ENCODE measurements at places on chromosomes 2 and 18.

- no peak for DNase-seq
Observed at GRCh38 chr2:38505779-38506178, 96.9 kb downstream of the HNRNPLL start.

- DNase-seq, result no peak
Observed at GRCh38 chr2:152594022-152594766, 123.1 kb downstream of the PRPF40A start.

DNA sequence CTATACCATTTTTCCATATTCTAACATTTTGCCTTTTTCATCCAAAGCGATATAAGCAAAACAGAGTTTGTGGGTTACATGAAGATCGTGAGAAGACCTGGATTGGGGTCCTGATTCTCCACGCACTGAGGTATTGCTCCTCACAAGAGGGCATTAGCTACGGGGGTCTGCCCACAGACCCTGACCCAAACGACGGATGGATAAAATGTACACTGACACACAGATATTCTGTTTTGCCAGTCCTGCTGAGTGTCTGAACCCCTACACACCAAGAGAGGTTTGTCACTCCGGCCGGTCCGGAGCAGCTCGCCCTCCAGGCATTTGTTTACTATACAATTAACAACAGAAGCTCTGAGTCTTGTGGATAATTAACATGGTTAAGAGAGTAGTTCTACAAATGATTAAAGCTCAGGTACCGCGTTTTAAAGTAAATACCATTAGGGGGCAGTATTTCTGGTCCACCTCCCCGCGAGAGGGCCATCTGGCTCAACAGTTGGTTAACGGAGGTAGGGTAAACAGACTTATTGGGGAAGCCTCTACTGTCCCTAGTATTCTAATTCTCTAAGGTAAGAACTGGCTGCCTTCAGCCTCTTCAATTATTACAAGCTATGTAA, 28.4 kb downstream of the SCYGR8 start:
- DNase-seq, result no peak

DNA sequence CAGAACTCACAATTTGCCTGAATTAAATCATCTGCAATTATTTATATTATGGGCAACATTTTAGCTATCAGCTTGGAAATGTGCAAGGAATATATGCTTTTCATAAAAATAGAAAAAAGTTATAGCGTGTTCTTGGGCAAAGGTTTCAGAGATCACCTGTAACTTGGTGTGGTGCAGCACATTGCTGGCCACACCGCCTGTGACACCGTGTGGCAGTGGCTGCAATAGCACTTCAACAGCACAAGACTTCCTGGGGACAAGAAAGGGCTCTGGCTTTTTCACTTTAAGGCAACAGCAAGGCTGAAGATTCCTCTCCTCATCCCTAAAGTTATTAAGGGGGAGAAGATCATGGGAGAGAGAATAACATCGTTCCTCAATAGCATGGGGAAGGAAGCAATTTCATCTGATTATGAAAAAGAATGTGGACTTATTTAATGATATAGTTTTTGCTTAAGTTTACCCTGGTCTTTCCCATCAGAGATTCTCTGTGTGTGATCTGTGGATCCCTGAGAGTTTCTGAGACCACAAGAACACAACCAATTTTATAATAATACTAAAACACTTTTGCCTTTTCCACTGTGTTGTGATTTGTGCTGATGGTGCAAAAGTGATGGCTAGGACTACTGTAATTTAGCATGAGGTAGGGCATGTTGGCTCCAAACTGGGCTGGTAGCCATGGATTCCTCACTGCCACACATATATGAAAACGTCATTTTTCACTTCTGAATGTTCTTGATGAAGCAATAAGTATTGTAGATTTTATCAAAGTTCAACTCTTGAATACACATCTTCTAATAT, 15.0 kb upstream of the SERPINB3 start:
- DNase-seq, result no peak

DNA sequence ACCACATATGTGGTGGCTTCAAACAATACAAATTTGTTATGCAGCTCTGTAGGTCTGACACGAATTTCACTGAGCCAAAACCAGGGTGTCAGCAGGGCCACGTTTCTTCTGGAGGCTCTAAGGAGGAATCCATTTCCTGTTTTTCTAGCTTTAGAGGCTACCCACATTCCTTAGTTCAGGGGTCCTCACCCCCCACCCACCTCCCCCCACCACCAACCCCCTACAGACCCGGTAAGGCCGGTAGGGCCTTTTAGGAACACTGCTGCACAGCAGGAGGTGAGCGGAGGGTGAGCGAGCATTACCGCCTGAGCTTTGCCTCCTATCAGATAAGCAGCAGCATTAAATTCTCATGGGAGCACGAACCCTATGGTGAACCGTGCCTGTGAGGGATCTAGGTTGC, 10.6 kb upstream of the SLC39A10 start:
- no peak for DNase-seq

DNA sequence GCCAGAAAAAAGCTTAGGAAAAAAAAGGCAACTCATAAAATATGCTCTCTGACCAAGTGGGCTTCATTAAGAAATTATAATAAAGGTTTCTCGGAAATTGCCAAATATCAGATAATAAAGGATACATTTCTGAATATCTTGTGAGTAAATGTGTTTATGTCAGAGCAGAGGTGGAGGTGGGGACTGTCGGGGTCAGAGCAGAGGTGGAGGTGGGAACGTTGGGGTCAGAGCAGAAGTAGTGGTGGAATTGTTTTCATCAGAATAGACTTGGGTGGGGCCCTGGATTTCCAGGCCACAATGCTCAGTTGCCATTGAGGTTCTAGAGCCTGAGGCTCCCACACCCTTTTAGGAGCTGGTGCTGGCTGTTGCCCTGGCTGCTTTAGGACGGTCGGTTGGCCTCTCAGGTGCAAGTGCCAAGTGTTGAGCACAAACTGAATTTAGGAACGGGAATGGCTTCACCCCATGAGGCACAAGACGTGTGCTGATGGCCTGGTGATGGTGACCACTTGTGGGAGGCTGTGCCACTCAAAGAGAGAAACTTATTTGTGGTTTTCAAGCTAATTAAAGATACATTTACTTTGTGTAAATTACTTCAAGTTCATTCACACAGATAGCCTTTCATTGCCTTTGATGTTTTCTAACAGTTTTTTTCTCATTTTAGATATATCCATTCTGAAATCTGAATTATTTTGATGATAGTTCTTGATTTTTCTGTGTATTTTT, 131.5 kb downstream of the ATP9B start:
- no peak for DNase-seq

DNA sequence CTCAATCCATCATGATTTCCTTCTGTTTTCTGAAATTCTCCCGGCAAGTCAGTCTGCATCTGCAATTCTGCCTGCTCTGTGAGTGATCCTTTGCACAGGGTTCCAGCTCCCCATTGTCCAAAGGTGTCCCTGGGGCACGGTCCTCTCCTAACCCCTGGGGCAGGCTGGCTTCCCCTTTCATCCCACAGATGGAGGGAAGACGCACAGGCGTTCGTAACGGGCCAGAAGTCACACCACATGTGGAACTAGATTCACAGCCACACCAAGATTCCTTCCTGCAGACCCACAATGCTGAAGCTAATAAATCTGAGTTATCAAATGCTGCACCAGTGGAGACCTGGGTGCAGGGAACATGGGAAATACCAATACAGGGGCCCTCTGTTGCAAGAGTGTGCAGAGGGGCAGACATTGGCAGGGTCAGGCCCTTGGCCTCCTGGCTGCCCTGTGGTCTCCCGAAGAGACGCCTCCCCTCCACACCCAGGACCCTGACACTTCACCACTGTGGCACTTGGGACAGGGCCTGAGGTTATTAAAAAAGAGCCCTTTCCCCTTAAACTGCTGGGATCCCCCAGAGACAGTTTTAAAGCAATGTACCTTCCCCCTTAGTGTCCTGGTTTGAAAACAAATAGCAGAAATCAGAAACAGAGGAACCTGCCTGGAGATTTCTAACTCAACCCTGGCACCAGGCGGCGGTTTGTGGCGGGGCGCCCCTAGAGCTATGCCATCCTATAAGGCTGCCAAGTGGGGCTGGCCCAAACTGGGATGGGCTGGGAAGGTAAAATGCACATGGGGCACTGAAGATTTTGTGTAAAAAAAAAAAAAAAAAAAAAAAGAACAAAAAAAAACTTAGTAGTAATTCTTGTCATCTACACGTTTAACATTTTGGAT, 15.4 kb downstream of the ZNF516 start:
- no peak for DNase-seq

DNA sequence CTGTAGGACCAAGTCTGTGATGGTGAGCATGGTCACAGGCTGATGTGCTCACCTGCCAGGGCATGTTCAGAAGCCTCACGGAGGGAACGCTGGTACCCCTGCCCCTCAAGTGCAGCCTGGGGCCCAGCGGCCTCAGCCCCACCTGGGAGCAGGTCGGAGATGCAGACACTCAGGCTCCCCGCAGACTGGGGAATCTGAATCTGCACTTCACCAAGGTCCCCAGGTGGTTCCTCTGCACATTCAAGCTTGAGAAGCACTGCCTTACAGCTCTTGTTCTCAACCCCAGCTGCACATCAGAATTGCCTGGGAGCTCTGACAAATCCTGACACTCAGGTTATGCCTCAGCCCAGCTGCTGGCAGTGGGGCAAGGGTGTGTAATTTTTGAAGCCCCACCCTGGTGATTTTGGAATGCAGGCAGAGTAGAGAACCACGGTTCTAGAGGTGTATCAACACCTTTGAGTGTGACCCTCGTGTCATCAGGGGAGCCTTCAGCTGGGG, 54.8 kb downstream of the CRACDL start:
- no peak for DNase-seq

GRCh38 chr18:9348766-9349165, 14.2 kb downstream of the TWSG1 start:
- no peak for DNase-seq

DNA sequence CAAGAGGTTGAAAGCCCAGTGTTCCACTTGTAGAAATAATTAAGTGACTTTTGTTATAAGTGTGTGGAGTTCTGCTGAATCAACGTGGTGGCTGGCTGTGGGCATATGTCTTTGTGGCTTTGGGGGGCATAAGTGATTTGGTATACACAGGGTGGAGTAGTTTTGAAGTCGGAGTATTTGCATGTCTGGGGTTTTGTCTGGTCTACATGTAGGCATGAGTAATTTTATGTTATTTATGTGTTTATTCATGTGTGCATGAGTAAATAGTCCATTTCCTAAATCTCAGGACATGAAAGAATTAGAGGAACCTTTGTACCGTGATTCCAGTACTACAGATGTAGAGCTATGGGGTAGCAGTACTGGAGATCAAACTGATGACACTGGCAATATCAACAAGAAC, 179.7 kb downstream of the DYSF start:
- no peak for DNase-seq

DNA sequence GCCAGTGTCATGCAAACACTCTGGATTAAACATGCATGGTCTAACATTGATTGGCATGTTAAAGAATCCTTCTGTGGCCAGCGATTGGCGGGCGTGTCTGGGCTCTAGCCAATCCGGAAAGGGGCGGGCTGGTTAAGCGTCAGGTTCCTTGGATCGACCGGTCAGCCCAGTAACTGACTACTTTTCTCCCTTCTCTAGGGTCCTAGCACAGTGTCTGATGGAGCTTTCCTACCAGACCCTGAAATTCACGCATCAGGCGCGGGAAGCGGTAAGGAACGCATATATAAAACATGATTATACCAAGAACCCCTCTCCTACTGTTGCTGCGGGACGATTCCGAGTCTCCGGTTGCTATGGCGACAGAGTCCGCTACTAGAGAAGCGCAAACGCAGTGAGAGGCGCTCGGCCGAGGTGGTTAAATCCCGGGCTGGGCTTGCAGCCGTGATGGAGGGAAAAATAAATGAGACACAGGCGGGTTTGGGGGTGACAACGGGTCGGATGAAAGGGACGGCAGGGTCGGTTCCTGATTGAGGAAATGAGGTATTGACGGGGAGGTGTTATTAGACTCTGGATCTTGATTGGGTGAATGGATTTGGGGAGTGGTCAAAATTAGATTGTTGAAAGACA, 29.4 kb downstream of the KATNAL2 start:
- DNase-seq, result peak; percentile 9

- no peak for DNase-seq
Observed at GRCh38 chr2:75055820-75056675, 97.6 kb downstream of the POLE4 start.

DNA sequence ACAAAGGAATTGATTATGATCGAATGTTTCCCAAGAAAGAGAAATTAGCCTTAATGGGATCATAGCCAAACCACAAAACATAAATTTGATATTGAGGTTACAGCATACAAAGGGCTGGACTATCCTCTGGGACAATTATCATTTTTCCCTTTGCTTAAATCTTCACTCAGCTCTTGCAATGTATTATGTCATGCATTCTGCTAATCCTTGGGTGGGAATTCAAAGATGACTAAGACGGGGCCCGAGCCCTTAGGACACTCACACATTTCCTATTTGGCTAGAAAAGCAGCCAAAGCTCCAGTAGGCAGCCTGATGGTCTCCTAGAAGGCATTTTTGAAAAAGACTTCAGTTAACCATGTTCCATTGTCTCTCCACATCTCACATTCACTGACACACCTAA, 17.2 kb upstream of the NMI start:
- no peak for DNase-seq

GRCh38 chr18:2104620-2105462, 466.5 kb downstream of the METTL4 start:
- peak; percentile 7 for DNase-seq

- peak; percentile 21 for DNase-seq
Observed at GRCh38 chr2:36800381-36800780, 103.9 kb downstream of the VIT start.

DNA sequence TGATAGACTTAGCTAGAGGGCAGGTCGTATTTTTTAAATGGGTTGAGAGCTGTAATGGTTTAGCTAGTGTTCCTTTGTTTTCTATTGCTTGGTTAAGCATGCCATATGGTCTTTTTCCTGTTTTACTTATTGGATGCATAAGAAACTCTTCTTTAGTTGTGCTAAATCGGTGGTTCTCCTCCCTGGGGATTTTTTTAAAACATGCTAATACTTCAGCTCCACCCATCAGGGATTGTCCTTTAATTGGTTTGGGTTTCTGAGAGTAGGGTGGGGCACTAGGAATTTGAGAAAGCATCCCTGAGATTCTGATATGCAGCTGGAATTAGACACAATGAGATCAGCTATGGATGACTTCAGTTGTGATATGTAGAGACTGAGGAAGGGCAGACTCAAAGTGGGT, 497.2 kb downstream of the THSD7B start:
- no peak for DNase-seq

- DNase-seq, result no peak
Observed at GRCh38 chr2:207920321-207920720, 105.0 kb downstream of the PLEKHM3 start.

DNA sequence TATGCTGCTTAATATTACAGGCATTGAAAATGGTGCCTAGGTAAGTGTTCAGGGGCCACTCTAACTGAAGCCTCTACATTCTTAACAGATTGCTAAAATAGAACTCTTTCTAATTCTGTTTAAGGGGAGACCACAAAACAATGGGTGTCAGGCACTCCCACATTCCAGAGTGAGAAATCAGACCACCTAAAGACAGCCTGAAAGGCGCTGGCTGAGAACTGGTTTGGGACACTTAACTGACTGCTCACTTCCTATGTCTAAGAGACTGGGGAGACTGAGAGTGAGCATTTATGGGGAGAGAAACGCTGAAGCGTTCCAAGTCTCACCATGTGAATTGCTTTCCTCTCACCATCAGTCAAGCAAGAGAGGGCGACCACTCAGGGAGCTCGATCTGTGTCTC, 108.8 kb upstream of the ITGB6 start:
- no peak for DNase-seq

- DNase-seq, result no peak
Observed at GRCh38 chr2:85709401-85709811, 15.2 kb downstream of the GNLY start.

Data from stimulated activated CD8-positive, alpha-beta memory T cell treated with anti-CD3 and anti-CD28 coated beads, Interleukin-2, amount 100 ng/mL, for 1 hour (primary cell).